ENCODE measurements at places on chromosomes 11 and 22.

- H3K4me1 ChIP-seq: peaks cover 11% of the 10 kb centered on the region
- no peaks in the 10 kb centered on the region for H3K36me3 ChIP-seq
- H3K27ac ChIP-seq: no peak overlapping the region
- H3K4me3 ChIP-seq: no peak overlapping the region
These were observed 28.6 kb downstream of the FAM83F start for GRCh38 chr22:40023341-40023841.

DNA sequence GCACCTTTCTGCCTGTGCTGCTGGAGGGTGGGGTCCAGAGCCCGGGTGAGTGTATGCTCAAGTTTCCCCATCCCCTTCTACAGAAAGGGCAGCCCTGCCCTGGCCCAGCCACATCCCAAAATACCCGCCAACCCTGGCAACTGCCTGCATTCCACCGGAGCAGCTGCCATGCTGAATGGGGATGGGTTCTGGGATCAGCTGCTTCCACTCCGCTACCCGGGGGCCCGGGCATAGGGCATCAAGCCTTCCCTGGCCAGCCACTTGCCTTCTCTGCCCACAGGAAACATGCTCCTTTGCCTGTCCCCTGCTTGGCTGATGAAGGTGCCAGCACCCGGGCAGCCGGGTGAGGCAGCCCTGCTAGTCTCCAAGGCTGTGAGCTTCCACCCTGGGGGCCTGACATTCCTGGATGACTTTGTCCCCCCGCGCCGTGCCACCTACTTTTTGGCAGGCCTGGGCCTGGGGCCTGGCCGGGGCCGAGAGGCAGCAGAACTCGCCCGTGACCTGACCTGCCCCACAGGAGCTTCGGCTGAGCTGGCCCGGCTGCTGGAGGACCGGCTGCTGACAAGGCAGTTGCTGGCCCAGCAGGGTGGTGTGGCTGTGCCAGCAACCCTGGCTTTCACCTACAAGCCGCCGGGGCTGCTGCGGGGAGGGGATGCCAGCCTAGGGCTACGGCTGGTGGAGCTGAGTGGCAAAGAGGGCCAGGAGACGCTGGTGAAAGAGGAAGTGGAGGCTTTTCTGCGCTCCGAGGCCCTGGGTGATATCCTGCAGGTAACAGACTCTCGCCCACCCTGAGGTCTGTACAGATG, 3.2 kb downstream of the CARNS1 start:
- DNase-seq: no peak
- H3K27me3 ChIP-seq: no peaks in the 10 kb centered on the region
- H3K4me3 ChIP-seq: peak overlapping the region; percentile 62
- H3K27ac ChIP-seq: peak overlapping the region; percentile 89
- peaks cover 47% of the 10 kb centered on the region for H3K4me1 ChIP-seq
- H3K36me3 ChIP-seq: no peaks in the 10 kb centered on the region

DNA sequence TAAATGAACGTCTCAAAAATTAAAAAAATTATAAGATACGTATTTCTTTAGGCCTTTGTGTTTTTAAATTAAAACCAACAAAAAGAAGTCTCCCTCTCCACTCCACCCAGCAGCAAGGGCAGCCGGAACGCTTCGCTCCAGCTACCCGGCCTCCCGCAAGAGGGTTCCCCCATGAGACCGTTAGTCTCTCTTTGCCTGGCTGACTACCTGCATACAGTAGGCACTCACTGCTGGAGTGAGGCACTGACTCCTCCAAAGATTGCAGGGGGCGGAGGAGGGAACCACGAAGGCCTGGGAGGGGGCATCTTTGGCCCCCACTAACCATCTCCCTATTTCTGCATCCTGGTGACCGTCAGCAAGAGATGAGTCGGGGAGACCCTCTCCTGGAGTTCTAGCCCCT, 10.1 kb downstream of the CBX6 start:
- H3K4me3 ChIP-seq: no peak overlapping the region
- H3K36me3 ChIP-seq: peaks cover 16% of the 10 kb centered on the region

DNA sequence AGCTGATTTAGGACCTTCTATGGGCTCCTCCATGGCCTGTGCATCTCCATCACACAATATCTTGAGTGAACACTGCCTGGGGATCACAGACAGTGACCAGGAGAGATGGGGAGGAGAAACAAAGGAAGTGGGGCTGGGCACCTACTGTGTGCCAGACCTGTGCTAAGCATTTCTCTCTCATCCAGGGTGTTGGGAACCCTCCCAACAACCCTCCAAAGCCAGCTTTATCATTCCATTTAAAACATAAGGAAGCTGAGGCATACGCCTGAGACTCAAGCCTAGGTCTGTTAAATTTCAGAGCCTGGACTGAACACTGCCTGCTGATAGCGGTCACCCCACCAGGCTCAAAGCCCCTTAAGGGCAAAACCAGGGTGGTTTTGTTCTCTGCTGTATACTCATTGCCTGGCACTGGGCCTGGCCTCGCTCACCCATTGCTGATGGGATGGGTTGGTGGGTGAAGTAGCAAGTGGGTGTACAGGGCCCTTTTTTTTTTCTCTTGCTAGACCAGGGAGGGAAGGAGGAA, 130.1 kb downstream of the MN1 start:
- DNase-seq: no peak
- H3K4me3 ChIP-seq: no peak overlapping the region
- H3K4me1 ChIP-seq: peaks cover 8% of the 10 kb centered on the region
- peaks cover 2% of the 10 kb centered on the region for H3K36me3 ChIP-seq
- peaks cover 46% of the 10 kb centered on the region for H3K27me3 ChIP-seq
- H3K27ac ChIP-seq: no peak overlapping the region

- DNase-seq: no peak
- H3K4me1 ChIP-seq: no peaks in the 10 kb centered on the region
- peaks cover 51% of the 10 kb centered on the region for H3K36me3 ChIP-seq
- no peak overlapping the region for H3K4me3 ChIP-seq
These were observed 26.1 kb upstream of the CABP7 start for GRCh38 chr22:29693671-29694070.

Measured in stimulated activated naive B cell treated with anti-CD40 and anti-IgM and Interleukin-4, amounts not matched to agents 10 μg/mL and 1 μg/mL and 100 μg/mL, for 72 hours (primary cell).